ENCODE measurements at places on chromosomes 1 and 21.

- no peak for DNase-seq
Observed at GRCh38 chr1:147892216-147892615, 10.4 kb upstream of the GJA8 start.

- DNase-seq = no peak
Observed at GRCh38 chr1:109816175-109816811, 52.6 kb upstream of the EPS8L3 start.

GRCh38 chr1:1171161-1171545, 2.5 kb upstream of the TTLL10 start:
- DNase-seq = no peak

GRCh38 chr1:48214820-48215219, 7.7 kb upstream of the SLC5A9 start:
- no peak for DNase-seq

GRCh38 chr1:201501812-201502510, 5.0 kb downstream of the CSRP1 start:
- no peak for DNase-seq
